ENCODE measurements at places on chromosomes 13 and 19.

DNA sequence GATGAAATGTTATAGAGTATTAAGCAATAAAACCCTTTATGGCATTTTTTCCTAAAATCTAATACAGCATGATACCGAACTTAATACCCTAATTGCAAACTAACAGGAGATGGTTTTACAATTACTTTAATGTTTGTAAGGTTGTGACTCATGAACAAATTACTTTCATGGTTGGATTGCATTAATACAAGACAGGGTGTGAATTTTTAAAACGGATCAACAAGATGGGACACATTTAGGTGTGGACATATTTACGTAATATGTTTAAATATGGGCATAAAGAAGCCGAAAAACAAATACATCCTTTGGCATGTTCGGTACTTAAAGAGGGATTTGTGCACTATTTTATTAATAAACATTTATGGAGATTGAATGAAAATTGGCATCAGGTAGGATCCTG, 168.3 kb upstream of the SPRY2 start:
- no peak for DNase-seq

GRCh38 chr13:88552966-88553365, 881.8 kb downstream of the SLITRK5 start:
- DNase-seq: no peak

DNA sequence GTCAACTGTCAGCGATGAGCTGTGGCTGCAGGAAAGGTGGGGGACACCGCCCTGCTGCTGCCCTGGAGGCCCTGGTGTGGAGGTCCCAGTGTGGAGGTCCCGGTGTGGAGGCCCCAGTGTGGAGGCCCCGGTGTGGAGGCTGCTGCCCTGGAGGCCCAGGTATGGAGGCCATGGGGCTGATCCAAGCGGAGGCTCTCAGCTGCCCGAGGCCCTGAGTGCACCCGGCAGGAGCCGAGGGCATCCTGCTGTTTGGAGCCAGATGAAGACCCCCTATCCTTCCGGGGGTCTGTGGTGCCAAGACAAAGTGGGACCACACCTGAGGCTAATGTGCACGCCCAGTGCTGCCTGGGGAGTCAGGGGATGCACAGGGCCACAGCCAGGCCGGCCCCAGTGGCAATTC, 210.4 kb upstream of the SOX1 start:
- DNase-seq: no peak

GRCh38 chr19:8093740-8094139, 41.2 kb downstream of the CCL25 start:
- no peak for DNase-seq

DNA sequence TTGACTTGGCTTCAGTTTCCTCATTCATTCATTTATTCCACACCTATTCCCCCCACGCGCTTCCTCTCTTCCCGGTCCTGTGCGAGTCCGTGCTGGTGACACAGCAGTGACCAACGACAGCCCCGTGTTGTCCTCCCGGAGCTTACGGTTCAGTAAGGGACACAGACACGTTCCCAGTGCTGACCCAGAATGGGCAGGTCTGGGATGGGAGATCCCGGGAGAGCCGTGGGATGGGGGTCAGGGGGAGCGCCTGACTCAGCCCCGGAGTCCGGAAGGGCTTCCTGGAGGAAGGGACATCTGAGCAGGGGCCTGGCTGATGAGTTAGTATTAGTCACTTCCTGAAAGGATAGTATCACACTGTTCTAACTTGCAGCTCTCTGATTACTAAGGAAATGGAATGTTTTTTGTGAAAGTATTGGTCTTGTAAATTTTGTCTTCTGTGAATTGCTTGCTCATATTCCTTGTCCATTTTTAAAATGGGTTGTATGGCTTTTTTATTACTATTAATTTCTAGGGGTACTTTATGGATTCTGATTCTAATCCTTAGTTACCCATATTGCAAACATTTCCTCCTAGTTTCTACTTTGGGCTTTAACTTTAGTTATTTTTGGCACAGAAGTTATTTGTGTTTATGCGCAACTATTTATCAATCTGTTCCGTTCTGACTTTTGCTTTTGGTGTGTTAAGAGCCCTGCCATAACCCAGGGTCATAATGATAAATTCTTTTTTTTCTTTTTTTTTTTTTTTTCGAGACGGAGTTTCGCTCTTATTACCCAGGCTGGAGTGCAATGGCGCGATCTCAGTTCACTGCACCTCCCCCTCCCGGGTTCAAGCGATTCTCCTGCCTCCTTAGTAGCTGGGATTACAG, 708 bp upstream of the ERCC1 start:
- peak; percentile 39 for DNase-seq

DNA sequence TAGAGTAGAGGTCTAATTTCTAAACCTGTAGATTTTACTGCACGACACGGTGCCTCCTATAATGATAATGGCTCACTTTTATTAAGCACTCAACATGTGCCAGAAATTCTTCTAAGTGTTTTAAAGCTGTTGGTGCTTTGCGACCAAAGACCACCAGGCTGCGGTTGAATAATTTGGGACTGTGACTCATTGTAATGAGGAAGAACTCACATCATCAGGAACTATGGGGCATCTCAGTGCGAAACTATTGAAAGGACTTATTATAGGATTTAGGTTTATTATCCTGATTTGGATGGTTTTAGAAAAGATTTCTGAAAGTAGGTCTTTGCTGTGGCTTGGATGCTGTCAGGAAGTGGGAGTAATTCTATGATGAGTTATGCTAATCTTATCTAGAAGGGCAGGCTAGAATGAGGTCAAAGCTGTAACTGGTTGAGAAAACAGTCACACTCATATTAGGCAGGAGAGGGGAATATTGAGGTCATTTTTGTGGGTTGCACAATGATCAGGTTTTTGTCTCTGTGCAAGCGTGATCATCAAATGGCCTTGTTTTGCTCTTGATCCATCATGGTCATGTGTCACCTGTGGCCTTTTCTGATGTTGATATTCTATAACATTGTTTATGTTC, 266.8 kb downstream of the PCDH20 start:
- DNase-seq: no peak

GRCh38 chr19:40388481-40388880, 1.5 kb downstream of the HIPK4 start:
- no peak for DNase-seq

DNA sequence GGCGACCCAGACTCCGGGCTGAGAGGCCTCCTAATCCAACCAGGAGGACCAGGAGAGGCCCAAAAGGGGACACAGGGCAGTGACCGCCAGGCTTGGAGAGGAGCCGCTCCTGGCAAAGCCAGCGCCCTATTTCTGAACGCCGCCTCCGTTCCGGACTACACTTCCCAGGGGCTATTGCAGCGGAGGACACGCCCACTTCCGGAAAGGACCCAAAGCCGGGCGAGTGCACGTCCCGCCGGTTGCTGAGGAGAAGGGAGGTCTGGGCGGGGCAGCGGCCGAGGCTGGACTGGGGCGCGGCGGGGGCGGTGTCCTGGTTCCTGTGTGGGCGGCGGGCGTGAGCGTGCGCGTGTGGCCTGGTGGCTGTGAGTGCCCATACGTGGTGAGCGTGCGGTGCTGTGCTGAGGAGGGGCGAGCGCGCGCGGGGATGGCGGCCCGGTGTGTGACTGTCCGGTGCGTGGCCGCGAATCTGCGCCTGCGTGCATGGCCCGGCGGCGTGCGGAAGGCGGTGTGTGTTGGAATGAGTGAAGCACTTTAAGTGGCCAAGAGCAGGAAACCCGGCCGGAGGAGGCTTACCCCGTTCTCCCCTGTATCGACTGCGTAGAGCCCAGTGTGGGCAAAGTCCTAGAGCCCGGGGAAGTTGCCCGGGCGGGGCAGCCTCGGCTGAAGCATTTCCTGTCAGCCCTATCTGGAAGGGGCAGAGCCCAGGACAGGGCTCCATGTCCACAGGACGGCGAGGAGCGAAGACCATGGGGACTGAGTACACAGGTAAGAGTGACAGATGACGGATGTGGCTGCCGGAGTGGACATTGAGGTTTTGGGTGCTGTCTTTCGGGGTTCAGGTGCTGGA, at the start of gene ZNF470:
Gene ZNF470, plus strand, starts transcription at position 195 of the 847 bp plus-strand sequence. CDS start 2,844 bp downstream, outside the sequence.
- peak; percentile 85 for DNase-seq

DNA sequence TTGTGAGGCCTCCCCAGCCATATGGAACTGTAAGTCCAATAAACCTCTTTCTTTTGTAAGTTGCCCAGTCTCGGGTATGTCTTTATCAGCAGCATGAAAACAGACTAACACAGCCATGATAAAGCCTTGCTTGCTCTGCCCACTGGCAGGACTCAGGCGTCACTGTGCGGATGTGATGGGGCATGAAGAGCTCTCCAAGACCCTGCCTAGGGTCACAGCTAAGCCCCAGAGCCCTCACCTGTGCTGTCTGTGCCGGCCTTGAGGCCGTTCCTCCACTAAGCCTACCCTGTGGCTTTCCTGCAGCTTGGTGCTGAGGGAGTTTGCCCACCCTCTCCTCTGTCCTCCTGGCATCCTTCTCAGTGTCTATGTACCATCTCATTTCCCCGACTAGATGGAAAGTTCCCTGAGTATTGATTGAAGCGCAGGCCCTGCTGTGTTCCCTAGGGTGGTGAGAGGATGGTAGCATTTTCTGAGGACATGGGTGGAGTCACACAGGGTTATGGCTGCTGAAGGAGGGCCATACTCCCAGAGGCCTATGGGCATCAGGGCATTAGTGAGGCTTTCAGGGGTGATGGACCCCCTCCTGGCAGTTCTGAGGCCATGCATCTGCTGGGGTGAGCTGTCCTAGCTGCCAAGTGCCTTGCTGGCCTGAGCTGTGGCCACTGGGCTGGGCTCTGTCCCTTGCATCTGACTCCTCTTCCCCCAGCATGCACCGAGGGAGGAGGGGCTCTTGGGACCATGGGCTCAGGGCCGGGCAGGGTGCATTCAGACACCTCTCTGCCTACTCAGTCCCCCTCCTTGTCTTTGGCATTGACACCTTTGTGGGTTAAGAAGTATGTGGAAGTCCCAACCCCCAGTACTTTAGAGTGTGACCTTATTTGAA, 75.3 kb downstream of the TEX29 start:
- no peak for DNase-seq

- no peak for DNase-seq
Measured at GRCh38 chr13:101785858-101786257, 333.4 kb downstream of the ITGBL1 start.

- no peak for DNase-seq
Measured at GRCh38 chr13:52048516-52048915, 24.0 kb downstream of the UTP14C start.

GRCh38 chr19:373391-374182, 29.0 kb upstream of the MIER2 start:
- no peak for DNase-seq

GRCh38 chr19:33381101-33381500, 7.6 kb downstream of the CEBPG start:
- no peak for DNase-seq

- no peak for DNase-seq
Measured at GRCh38 chr13:20232556-20233277, 598 bp upstream of the GJB6 start.

DNA sequence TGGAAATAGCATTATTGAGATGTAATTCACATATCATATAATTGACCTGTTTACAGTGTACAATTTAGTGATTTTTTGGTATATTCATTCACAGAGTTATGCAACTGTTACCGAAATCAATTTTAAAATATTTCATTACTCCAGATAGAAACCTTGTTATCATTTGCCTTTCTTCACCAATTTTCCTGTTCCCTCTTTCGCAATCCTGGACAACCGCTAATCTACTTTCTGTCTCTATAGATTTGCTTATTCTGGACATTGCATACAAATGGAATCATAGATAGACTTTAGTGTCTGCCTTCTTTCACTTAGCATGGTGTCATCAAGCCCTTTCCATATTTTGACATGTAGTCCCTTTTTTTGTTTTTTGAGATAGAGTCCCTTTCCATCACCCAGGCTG, 19.2 kb downstream of the MAB21L1 start:
- DNase-seq: no peak

GRCh38 chr13:29514720-29515310, 80.7 kb downstream of the SLC7A1 start:
- no peak for DNase-seq

DNA sequence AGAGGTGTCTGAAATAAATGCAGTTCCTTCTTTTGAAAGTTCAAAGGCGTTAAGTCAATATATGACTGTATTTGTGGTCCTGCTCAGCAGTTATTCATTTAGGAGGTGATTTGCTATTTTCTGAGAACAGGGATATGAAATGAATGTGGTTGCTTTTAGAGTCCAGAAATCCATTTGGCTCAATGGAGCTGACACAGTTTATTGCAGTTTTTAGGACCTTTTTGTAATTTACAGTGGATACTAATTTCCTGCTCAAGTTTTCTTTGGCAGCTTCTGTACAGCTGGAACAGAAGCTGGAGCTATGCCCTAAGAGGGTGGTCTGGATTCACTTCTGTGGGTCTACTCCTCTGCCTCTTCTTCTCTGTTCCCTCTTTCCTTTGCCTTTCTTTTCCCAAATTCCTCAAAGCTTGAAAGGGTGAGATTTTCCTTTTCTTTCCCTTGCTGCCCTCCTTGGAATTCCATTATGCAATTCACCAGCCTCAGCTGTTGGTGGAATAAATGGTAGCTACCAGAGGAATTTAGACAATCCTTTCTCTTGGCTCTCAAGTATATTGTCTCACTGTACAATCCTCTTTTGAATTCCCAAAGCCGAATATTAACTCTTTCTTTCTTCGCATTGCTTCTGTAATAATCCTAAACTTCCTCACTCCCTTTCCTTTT, 39.9 kb downstream of the ITGBL1 start:
- no peak for DNase-seq

DNA sequence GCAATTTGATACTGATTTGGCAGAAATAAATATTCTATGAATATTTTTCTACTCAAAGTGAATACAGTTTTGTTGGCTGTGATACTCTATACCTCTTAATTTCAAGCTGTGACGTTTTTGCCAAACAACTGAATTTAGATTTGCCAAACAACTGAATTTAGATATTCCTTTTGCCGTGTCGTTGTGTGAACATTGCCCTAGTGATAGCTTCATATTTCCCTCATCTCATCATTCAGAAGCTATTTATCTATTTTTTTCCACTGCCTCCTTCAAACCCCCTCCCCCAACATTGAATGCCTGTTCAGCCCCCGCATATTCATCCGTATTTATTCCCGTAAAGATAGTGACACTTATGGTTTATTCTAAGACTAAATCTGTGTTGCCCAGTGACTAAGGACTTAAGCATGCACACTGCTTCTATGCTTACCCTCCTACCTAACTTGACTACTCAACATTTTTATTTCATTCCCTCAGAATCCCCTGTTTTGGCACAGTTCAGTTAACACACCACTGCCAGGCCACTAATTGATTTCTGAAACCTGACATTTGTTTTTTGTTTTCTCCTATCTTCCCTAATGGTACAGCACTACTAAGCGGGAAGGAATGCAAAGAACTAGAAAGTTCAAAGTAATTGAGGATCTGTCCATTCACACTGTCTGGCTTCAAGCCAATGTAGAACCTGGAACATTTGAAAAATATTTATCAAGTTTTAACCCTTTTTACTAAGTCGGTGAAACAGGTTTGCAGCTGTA, 2.8 kb upstream of the KLF5 start:
- no peak for DNase-seq

GRCh38 chr19:16444269-16444600, 27.5 kb downstream of the EPS15L1 start:
- DNase-seq: no peak

- no peak for DNase-seq
Measured at GRCh38 chr19:974564-975257, 9.4 kb upstream of the WDR18 start.

Measured in stimulated activated CD4-positive, alpha-beta T cell treated with anti-CD3 and anti-CD28 coated beads, Interleukin-4, amount 100 ng/mL, for 48 hours (primary cell).